ENCODE measurements at places on chromosomes 2 and 18. TPM values are rescaled to one million over a fixed set of nuclear protein-coding genes. Genes with fewer than 3 reads are reported as not detected.

The TBR1 gene
- 0.05 TPM for total RNA-seq

The POTEJ gene
- not detected for total RNA-seq

The SMAD2 gene
- total RNA-seq = 57.4 TPM

The SLC14A1 gene
- total RNA-seq = not detected

The NYAP2 gene
- total RNA-seq = not detected

The HOXD11 gene
- 6.5 TPM for total RNA-seq

The HMSD gene
- total RNA-seq = not detected

The ECEL1 gene
- 0.23 TPM for total RNA-seq

The IL1RN gene
- total RNA-seq = 0.29 TPM

The IGFBP2 gene
- 94.5 TPM for total RNA-seq

The RBFA gene
- total RNA-seq = 29.1 TPM

The PCARE gene
- not detected for total RNA-seq

The ELOA2 gene
- total RNA-seq = not detected

The CD8B2 gene
- total RNA-seq = not detected

The SERPINB13 gene
- total RNA-seq = not detected

The DTYMK gene
- total RNA-seq = 133 TPM

The GMPPA gene
- 36.9 TPM for total RNA-seq

The VIL1 gene
- 0.31 TPM for total RNA-seq

All from A549 treated with AZD2906 at 1 μM for 4 hours (cell line).